NCI-H1092 treated with DMSO at 0.1 percent for 48 hours (cell line): ENCODE measurements at places on chromosomes 3 and 15.

GRCh38 chr3:25527801-25528200 lies 99.7 kb downstream of the RARB start:
- DNase-seq, result no peak

- DNase-seq, result no peak
Measured at GRCh38 chr3:87901141-87901540, 157.7 kb downstream of the CGGBP1 start.

DNA sequence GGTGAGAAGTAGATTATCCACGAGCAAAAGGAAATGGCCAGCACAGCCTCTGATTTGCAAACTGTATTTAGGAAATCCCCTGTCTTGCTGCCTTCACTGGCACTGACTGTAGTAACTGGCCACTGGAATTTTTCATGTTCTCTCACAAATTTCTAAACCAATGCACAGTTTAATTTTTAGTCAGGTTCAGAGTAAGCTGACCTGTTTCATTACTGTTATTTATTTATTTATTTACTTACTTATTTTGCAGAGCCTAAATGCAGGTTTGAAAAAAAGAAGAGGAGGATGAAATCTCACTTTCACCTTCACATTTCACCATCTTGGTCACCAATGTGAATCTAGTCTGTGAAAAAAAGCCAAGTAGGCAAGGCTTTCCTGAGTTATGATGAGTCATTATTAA lies 291.0 kb downstream of the PLOD2 start:
- DNase-seq, result no peak

DNA sequence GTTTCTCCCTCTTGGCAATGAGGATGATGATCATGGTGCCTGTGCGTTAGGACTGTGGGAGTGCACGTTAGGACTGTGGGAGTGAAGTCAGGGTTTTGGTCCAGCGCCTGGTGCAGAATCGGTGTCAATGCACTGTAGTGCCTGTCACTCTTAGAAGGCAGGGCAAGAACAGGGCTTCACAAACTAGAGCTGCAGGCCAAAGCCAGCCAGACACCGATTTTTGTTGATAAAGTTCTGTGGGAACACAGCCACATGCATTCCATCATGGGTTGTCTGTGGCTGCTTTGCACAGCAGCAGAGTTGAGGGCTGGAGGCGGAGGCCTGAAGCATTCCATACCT lies 32.6 kb upstream of the NR2C2 start:
- DNase-seq, result no peak

DNA sequence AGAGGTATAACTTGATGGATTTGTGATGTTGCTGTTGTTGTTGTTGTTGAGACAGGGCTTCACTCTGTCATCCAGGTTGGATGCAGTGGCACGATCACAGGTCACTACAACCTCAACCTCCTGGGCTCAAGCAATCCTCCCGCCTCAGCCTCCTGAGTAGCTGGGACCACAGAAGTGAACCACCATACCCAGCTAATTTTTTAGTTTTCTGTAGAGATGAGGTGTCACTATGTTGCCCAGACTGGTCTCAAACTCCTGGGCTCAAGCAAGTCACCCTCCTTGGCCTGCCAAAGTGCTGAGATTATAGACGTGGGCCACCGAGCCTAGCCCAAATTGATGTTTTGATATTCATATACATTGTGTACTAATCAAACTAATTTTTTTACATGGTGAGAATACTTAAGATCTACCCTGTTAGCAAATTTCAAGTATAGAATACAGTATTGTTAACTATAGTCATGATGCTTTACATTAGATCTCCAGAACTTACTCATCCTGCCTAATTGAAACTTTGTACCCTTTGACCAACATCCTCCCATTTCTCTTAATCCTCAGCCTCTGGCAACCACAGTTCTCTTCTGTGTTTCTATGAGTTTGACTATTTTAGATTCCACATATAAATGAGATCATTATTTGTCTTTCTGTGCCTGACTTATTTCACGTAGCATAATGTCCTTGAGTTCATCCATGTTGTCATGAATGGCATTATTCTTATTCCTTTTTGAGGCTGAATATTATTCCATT lies 23.2 kb downstream of the LMCD1 start:
- no peak for DNase-seq

DNA sequence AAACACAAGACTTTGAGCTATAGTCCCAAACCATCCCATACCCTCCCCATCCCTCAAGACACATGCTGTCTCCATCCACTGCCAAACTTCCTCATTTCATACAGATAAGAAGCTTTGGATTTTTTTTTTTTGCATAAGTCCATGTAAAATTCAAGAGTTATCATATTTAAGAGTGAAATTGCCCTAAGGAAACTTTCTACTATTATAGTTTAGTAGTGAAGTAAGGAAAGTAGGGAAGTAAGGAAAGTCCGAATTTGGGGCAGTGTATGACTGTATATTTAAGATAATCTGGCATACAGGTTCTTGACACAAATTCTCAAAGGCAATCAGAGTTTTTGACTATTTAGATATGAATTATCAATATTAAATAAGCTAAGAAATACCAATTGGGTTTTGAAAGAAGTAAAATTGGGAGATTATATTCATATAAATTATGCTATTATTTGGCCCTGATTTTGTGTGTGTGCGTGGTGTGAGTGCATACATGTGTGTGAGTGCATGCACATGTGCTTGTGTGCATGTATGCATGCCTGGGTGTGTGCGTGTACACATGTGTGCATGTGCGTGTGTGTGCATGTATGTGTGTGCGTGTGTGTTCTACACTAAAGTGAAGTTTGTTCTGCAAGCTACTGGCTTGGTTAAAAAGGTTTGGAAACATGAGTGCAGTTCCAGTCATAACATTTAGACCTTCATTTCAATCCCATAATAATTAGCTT lies 83.6 kb upstream of the MBNL1 start:
- DNase-seq, result no peak

- no peak for DNase-seq
Measured at GRCh38 chr3:104359546-104359945, 1007.2 kb upstream of the ALCAM start.

DNA sequence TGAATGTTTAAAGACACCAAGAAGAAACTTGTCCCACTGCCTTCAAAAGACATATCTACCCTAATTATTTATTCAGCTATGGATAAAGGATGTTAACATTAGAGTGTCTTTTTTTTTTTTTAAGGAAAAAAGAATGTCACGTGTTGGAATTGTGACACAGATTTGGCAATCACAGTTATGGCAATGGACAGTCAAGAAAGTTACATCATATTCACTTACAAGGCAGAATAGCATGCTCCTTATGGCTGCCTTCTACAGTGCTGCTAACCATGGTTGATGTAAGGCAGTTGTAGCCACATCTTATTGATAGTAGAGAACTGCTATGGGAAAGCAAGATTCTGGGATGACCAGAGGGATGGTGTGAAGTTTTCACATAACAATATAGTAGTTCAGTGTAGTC lies 128.8 kb upstream of the ZBTB20 start:
- no peak for DNase-seq

DNA sequence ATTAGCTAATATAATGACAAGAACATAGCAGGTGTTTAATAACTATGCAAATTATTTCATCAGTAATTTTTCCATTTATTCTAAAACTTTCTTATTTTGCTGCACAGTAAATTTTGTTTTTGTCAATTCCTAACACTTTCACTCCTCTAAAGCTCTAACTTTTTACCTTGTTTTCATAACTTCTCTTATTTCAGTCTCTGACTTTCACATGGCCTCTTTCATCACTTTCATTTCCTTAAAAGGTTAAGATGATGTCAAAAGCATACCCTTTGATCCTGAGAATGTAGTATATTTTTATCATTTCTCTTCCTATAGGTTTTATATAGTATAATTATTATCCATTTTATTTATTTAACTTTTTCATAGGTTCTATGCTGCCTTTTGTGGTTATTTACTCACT lies 1325.8 kb upstream of the ALCAM start:
- no peak for DNase-seq
